ENCODE measurements at places on chromosomes 1 and 21. TPM values are rescaled to one million over a fixed set of nuclear protein-coding genes. Genes with fewer than 3 reads are reported as not detected.

The TPTE gene
- not detected for total RNA-seq

The S100A4 gene
- 177 TPM for total RNA-seq

The FHL3 gene
- total RNA-seq: 21.4 TPM

The RGS4 gene
- not detected for total RNA-seq

The CCDC30 gene
- 14.0 TPM for total RNA-seq

The C8A gene
- total RNA-seq: not detected

The RRP1 gene
- 22.9 TPM for total RNA-seq

DNA sequence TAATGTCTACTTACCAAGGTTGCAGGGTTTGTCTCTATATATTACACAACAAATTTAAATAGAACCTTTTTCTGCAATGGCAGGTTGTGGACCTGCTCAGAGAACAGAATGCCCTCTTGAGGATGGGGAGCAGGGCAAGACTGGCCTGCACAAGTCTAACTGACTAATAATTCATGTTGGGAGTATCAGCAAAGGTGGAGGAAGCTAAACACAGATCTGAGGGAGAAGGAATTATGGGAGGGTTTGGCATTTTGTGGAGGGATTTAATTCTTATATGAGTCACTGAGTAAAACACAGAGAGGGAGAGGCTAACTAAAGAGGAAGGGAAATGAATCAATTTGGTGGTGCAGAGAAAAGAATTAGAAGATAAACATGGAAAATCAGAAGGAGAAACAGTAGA is 40.0 kb downstream of the CLDN17 start:
- DNase-seq: no peak

DNA sequence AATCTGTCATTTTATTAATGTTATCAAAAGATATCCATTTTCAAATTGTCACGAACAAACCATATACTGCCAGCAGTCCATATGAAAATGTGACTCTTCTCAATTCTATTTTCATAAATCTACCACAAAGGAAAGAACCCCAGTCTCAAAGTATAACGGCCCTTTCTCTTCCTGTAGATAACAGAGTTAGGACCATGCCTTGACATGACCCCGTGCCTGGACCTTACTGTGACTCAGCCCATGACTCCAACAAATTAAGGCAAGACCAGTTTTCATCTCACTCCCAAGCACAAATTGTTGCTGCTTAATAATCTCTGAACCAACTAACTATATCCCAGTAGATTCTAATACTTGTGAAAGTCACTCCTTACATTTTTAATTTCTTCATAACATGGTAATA is 124.4 kb upstream of the NFIA start:
- no peak for DNase-seq

DNA sequence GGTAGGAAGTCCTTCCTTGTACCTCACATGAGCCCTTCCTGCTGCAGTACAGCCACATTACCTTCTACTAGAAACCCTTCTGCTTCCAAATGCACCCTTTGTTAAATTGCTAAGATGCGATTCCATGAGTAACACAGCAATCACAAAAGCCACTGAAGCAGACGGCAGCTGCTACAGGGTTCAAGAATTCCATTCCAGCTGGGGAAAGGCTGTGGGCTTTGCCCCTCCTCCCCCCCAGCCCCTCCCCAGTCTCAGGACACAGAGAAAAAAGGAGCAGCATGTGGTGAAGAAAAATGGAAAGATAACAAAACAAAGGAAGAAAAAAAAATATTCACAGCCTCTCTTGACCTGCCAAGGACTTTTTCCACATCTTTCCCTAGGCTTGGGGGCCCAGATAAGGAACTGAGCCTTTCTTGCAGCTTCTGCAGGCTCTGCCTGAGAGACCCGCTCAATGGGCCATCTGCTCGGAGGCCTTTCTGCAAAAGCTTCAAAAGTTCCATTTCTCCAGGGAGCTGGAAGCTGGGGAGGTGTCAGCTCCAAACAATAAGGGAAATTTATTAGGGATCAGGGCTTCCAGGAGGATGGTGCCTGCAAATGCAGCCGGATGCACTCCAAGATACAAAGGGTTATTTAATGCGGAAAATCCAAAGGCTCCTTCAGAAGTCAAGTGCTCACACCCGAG is 72.1 kb downstream of the SYT2 start:
- DNase-seq: no peak

DNA sequence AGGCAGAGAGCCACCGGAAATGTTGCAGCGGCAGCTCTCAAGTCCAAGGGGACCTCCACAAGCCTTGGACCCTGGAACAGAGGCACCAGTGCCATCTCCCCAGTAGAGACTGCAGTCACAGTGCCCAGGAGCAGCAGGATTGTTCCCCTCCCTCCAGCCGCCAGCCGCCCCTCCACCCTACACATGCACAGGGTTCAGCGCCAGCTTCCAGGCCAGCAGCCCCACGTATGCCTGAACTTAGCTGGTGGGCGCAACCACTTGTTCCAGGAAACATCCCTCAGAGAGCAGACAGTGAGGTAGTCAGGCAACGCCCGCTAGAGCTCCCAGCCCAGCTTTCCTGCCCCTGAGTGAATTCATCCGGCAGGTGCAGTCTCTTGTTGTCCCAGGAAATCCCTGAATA is 1098.1 kb upstream of the NCAM2 start:
- no peak for DNase-seq

DNA sequence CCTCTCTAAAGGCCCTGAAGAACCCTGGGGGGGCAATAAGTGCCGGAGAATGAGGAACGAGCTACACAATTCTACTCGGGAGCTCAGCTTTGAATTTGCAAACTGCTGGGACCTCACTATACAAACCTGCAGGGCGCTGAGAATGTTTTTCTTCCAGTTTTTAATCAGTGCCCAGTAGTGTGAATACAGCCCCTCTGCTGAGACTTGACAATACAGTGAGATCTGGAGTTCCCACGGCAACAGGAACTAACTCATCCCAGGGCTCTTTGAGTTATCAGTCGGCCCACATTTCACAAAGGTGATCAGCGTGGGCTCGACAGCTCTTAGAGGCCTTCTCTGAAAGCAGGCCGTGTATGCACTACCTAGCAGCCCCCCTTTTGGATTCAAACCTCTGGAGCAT is 41.7 kb downstream of the TMEM53 start:
- no peak for DNase-seq

DNA sequence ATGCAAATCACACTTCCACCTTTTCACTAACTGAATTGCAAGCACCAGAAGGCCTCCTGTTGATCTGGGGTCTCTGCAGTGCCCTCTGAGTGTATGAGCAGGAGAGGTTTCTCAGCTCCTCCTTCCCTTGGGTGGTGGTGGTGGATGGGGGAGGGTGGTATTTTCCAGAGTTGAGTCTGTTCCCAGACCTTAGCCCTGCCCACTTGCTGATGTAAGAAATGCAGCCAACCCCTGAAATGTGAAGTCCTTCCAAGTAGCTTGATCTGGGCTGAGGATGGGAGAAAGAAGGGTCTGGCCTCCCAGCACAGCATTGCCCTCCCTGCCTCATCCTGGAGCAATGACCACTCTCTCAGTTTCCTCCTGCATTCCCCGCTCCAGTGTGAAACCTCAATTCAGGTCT is 6.3 kb upstream of the FOXD2 start:
- no peak for DNase-seq

- DNase-seq: no peak
Observed at GRCh38 chr1:235675152-235675890, 25.7 kb upstream of the GNG4 start.

- DNase-seq: no peak
Observed at GRCh38 chr21:14376854-14377253, 6.1 kb downstream of the HSPA13 start.

- DNase-seq: no peak
Observed at GRCh38 chr1:168825820-168826219, 96.8 kb upstream of the DPT start.

- no peak for DNase-seq
Observed at GRCh38 chr21:36786186-36786585, 87.3 kb downstream of the SIM2 start.

DNA sequence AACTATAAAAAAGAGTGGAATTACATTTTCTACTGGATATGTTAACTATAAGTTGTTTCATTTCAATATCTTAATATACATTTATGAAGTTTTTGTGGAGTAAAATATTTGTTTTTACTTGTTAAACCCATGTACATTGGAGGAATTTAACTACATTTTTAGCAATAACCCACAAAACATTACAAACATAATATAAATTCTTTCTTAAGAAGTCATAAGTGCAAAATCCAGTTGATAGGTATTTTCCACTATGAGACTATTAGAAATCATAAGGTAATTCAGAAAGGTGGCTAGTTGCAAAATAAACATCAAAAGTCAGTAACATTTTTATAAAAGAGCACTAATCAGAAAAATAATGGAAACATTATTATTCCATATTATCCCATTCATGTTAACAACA is 73.9 kb upstream of the RRP15 start:
- DNase-seq: no peak

GRCh38 chr1:32341971-32342370 is 5.9 kb upstream of the MARCKSL1 start:
- no peak for DNase-seq

DNA sequence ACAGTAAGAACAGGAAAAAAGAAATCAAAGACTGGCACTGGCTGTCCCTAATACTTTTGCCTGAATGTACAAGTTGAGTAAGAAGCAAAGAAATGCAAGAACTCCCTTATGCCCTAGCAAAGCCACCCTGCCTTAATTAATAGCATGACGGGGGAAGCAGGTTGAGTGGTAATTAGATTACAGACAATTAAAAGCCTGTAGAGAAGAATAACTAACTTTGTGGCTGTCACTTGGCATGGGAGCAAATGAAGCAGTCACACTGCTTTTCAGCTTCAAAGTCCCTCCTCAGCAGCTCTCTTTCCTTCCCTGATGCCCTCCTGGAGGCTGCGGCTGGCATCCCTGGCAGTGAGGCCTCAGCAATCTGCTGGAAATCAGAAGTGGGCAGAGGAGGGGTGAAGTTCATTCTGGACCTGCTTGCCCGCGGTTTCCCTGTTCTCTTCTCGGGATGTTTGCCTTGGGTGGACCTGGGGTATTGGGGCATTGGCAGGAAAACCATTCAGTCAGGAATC is 3.4 kb downstream of the OPTC start:
- DNase-seq: no peak

- DNase-seq: no peak
Observed at GRCh38 chr1:98402860-98403259, 258.7 kb upstream of the SNX7 start.

DNA sequence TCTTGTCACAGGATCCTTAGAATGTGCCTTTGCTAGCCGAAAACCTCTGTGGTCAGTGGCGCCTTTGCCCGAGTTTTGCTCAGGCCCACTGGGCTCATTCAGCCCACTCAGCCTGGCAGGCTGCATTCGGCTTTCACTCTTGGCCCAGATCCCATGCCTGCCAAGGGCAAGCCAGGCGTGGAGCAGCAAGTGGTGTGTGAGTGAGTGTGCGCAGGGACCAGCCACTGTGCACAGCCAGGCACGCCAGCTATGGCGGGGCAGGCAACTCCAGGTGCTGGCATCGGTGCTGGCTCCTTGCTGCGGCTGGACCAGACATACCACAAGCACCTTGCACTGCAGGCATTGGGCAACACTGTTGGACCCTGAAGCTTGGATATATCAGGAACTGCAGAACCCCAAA is 1145.1 kb upstream of the NCAM2 start:
- no peak for DNase-seq

DNA sequence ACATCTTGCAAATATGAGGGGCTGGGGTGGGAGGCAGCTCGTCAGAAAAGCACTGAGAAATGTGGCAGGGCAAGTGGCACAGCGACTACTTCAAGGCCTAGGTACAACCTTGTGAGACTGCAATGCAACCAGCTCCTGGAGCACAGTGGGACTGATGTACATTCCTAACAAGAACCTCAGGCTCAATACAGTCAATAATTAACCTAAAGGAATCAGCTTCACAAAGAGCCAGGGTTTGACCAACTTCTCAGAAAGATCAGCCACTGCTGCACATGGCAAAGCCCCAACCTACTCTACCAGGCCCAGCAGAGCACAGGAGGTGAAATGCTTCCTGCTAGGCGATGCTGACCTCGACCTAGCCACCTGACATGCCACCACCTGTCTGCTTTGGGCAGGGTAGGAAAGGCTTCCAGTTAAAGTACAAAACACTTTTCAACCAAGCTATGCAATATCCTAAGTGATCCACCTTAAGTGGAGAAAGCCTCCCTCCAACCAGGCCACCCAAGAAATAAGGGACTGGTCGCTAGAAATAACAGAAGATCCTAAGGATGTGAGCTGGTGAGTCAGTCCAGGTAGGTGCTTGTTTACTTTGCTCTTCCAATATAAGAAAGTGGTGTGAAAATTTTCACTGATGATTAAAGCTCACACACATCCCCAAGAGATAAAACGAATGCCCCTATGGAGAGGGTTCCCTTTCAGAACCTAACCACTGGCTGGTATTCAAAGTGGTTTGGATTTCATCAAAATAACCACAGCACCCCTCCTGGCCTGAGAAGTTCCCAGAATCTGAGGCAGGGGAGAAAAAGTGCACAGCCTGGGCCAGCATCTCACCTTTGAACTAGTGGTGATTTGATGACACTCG is 2.1 kb downstream of the RIPK4 start:
- no peak for DNase-seq

- no peak for DNase-seq
Observed at GRCh38 chr1:119364640-119365039, 3.9 kb upstream of the HAO2 start.

DNA sequence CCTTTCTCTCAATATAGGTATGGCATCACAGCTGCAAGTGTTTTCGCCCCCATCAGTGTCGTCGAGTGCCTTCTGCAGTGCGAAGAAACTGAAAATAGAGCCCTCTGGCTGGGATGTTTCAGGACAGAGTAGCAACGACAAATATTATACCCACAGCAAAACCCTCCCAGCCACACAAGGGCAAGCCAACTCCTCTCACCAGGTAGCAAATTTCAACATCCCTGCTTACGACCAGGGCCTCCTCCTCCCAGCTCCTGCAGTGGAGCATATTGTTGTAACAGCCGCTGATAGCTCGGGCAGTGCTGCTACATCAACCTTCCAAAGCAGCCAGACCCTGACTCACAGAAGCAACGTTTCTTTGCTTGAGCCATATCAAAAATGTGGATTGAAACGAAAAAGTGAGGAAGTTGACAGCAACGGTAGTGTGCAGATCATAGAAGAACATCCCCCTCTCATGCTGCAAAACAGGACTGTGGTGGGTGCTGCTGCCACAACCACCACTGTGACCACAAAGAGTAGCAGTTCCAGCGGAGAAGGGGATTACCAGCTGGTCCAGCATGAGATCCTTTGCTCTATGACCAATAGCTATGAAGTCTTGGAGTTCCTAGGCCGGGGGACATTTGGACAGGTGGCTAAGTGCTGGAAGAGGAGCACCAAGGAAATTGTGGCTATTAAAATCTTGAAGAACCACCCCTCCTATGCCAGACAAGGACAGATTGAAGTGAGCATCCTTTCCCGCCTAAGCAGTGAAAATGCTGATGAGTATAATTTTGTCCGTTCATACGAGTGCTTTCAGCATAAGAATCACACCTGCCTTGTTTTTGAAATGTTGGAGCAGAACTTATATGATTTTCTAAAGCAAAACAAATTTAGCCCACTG is 11.5 kb downstream of the HIPK1 start:
- DNase-seq: no peak

GRCh38 chr1:38402230-38402815 is 355.7 kb upstream of the POU3F1 start:
- no peak for DNase-seq

DNA sequence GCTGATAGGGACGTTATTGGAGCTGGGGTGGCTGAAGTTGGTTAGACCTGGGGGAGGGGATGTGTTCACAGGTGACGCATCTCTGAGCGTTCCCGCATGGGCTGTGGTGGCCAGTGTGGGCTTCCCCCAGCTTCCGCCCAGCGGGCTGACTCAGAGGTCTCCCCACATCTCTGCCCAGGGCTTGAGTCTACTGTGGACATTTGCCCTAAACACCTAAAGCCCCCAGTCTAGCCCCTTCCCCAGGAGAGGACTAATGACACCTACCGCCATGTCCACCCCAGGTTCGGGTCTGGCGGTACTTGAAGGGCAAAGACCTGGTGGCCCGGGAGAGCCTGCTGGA is 2.0 kb downstream of the AGRN start:
- DNase-seq: no peak

All from breast epithelium (tissue), 4 donors.